ENCODE measurements at places on chromosomes 12 and 14. TPM values are rescaled to one million over a fixed set of nuclear protein-coding genes. Genes with fewer than 3 reads are reported as not detected.

DNA sequence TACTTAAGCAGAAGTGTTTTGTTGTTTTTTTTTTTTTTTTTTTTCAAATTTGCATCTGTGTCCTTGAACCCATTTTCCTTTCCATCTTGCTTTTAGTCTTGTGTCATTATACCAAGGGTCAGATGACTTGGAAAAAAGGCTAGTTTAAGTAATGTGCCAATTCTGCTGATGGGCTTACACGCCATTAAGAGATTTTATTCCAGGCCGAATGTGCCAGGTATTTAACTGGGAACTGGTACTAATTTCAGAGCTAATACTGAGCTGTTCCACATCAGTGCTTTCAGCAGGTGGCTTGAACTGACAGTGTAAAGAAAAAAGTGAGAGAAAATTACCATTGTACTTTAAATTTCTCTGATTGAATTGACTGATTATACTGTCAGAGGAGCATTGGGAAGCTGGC lies 224.9 kb downstream of the NPAS3 start:
- DNase-seq, result no peak

LMO3 gene
- not detected for total RNA-seq

DNA sequence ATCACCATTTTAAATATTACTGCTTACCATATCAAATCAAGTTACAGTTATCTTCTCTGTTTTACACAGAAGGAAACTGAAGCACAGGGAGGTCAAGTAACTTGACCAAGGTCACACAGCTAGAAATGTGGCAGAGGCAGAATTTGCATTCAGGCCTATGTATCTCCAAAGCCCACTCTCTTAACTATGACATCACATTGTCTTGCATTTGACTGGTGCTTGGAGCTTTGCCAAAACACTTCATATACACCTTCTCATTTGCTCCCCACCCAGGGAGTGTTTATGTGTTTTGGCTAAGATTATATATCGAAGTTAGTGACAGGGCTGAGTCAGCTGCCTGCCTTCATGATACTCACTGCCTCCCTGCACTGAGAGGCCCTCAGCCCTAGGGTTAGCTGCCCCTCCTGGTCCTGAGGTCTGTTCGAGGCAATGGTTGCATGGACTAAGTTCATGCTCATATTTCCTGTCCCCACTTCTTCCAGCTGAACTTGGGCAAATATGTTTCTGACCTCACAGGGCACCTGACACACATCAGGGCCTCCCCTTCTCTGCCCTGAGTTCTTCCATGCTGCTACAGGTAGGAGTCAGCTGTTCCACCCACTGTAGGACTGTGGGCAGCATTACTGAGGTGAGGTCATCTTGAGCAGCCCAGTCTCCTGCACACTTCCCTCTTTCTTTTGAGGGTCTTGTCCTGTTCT lies 1.8 kb downstream of the GALNT6 start:
- no peak for DNase-seq

DNA sequence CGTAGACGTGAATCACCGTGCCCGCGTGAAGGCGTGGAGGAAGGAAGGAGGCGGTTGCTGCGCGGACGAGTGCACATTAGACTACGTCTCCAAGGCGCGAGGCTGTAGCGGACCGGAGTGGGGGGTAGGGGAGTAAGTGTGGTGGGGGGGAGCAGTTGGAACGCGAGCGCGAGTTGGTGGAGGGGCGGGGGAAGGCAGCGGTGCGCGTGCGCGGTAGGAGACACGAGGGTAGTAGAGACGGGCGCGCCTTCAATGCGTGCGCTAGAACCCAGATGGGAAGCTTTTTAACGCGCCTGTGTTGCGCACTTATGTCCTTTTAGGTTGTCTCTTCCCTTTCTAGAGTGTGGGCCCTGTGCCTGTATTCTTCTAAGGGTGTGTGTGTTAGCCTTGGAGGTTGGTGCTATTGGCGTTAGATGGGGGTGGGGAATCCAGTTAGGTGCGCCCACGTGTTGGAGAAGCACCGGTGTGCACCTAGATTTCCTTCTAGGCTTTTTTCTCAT lies 604 bp downstream of the EIF4B start:
- peak; percentile 80 for DNase-seq

- DNase-seq, result no peak
Measured at GRCh38 chr12:14846042-14846587, 2.8 kb upstream of the ART4 start.

CLEC4D gene
- total RNA-seq, result not detected

DNA sequence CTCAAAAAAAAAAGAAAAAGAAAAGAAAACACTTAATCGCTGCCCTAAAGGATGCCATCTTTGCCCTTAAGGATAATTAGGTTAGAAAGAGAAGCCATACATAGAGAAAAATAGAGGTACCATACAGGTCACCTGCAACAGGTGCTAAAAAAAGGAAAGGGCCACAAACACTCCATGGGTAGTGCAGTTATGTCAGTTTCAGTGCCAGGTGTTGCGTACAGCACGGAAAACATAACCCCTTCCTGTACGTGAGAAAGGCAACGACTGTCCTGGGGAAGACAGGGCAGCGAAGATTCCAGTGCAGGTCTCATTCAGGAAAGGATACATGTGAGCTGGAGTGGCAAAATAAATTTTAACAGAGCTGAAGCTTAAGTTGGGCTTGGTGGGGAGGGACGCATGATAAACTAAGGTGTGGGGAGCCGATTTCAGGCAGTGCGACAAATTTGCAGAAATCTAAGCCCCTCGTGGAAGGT lies 553 bp upstream of the DAZAP2 start:
- no peak for DNase-seq

DNA sequence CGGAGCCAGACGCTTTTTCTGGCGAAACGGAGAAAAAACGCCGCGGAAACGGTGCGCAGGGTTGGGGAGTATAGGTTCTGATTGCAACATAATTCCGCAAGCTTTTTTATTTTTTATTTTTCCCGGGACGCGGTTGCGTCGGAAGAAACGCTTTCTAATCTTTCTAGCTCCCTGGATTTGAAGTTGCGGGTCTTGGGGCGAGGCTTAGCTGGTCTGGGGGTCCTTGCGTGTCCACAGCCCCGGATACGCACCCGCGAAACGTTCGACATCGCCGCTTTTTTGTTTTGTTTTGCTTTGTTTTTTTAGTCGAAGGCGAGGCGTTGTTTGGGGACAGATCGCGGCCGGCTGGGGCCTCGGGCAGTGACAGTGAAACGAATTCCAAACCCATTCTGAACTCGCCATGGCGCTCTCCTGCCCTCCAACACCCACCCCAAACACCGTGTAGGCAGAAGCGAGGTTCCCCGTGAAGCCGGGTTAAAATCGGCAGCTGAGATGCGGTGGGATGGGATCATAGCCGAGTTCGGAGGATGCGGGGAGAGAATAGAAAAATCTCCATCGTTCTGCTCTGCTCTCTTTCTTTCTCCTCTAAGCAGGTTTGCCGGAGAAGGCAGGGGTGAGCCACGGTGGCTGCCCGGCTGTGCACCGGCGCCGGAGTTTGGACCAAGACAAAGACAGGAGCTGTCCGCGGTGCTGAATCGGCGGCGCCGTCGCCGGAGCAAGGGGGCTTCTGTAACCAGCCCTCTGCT lies 8.1 kb upstream of the LHX5 start:
- peak; percentile 57 for DNase-seq

- no peak for DNase-seq
Measured at GRCh38 chr12:130245251-130245650, 83.0 kb downstream of the FZD10 start.

ALG10 gene
- total RNA-seq, result 21.4 TPM

PTGES3 gene
- total RNA-seq, result 218 TPM

DNA sequence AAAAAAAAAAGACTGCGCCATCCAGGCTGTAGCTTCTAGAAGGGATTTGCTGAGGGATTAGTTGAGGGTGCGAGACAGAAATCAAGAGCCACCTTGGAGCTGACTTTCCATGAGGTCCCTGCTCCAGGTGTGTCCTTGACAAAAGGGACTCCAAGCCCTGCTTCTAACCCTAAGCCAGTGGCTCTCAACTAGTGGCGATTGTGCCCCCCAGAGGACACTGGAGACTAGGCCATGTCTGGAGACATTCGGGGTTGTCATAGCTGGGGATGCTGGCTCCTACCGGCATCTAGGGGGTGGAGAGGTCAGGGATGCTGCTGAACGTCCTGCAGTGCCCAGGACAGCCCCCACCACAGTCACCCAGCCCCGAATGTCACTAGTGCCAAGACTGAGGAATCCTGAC lies 40.6 kb downstream of the SPRING1 start:
- DNase-seq, result no peak

DNA sequence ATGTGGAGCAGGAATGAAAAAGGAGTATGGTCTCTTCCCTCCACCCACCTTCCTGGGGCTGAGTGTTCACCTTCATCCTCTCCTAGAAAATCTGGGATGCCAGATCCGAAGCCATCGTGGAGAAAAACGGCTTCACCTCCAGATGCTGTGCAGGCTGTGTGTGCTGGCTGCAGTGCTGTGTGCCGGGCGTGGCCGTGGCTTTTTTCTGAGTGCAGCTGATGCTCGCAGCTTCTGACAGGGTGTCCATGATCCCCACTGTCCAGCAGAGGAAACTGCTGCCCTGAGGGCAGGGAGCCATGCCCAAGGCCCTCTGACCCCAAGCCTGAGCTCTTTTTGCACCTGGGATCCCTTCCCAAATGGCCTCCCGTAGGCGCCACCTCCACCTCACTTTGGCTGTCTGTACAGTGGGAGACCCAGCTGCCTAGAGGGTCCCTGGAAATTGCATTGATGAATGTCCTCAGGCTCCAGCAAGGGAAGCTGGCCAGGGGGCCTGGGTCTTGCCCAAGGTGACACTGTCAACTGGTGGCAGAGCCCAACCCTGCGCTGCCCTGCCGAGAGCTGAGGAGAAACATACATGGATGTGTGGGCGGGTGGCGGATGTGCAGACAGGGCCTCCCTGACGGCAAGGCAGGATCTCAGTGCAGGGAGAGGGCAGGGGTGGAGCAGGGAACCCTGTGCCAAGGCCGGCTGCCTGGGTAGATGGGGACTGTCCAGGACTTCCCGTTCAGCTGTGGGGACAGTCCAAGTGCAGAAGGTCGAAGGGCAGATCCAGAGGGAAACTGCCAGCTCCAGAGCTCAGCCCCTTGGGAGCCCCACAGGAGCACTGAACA lies 53.3 kb downstream of the BEGAIN start:
- DNase-seq, result no peak

DNA sequence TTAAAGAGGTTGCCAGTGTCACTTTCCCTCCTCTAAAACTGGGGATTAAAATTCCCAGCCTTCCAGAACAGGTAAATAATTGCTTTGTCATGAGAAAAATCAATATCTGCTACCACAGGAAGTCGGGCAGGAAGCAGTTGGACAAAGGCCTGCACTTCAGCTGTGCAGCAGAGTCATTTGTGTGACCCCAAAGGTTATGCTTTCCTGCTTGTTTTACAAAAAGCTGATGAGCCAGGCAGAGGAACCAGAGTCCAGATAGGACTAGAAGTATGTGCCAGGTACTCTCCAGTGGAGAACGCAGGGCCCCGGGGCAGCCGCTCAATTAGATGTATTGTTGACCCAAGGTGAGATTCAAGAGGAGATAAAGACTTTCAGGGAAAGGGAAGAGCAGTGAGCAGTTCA lies 117.1 kb upstream of the FRMD6 start:
- no peak for DNase-seq

DNA sequence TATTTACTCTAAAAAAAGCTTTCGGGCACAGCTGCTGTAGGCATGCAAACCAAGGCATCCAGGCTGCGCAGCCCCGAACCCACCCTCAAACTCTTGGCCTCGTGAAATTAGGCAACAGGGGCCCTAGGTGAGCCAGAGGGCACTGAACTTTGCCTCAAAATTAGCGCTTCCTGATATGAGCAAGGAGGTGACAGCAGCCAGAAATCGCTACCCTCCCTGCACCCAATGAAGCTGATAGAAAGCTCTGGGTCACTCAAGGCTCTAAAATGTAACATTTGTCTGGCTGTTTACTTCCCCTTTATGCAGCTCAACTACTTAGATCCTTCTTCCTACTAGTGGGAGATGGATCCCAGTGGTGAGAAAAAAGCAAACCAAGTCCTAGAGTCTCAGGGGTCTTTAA lies 61.8 kb downstream of the PITPNM2 start:
- no peak for DNase-seq

CAPZA3 gene
- total RNA-seq, result not detected

DNA sequence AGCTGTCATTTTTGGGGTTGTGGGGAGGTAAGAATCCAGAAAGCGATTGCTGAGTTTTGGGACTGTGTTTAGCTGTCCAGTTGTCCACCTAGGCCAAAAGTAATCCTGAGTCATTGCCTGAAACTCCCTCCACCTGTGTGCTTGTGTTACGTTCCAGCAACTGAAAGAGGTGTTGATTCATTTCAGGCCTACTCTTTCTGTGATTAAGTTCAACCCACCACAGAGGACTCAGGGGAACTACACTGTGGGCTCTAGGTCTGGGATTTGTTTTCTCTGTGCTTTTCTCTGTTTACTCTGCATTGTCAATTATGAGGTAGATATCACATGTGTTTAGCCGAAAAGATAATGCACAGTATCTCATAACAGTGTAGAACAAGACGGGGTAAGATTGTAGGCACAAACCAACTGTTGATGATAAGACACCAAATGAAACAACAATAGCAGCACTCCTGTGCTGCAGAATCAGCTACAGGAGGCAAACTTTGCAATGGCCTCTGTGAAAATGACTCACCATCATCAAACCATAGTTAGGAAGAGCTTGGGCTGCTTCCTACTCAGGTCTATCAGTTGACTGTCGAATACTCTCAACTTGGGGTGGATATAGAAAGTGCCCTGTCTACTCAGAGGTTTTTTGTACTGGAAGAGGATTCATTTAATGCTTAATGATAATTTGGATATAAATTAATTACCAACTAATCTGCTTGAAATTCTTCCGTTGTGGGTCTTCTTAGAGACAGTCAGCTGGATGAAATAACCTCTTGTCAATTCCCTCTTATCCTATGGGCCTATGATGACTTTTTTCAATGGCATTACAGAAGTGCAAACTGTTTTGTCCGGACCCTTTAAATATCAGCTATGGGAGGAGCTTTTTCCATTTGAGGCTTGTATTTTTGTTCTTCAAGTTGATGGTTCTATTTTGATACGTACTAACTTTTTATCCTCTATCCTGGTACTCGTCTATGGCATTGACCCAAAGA lies 385.9 kb downstream of the BMP4 start:
- no peak for DNase-seq

DNA sequence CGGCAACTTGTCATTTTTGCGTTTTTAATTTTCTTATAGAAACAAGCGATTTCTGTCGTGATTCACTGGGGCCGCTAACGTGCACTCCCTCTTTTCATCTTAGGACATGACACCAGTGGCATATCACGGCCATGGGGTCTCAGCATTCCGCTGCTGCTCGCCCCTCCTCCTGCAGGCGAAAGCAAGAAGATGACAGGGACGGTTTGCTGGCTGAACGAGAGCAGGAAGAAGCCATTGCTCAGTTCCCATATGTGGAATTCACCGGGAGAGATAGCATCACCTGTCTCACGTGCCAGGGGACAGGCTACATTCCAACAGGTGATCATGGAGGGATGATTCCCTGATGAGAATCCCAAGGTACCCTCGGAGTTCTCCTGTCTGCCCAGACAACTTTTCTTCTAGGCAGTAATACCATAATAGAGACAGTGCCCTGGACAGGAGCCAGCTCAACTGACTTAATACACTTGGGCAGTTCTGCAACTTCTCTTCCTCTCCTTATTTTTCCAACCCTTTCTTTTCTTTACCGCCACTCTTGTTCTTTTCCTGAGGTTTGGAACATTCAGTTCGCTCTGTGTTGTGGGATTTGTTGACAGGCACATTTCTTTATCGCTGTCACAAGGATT lies 821 bp downstream of the TMEM106C start:
- DNase-seq, result peak; percentile 11

GRCh38 chr12:51265024-51265423 lies 5.2 kb downstream of the SMAGP start:
- no peak for DNase-seq
